ENCODE measurements at places on chromosomes 5 and 9.

DNA sequence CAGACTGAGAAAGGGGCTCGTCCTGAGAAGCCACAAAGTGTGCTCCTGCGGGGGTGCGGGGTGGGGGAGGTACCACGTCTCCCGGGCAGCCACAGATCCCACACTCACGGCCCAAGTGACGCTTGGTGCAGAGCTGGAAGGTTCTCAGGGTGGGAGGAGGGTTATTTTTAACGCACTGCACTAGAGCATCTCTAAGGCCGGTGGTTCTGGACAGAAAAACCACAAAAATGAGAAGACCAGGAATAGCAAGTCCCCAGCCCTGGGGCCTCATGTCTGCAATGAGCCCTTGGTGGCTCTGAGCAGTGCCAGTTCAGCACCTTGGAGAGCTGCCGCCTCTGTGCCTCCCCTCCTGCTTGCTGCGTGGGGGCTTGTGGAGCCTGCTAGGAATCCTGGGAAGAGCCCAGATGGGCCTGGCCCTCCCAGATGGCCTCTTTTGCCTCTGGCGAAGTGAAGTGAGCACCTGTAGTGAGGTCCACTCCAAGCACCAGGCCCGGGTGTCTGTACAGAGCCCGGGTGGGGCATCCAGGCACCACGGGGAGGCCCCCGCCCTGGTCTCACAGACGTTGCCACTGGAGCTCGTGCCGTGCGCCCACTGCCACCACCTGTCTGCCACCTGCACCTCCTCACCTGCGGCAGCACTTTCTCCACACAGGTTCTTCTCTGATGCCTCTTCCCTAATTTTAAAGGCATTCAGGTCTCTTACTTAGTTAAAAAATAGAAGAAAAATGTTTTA lies 48.9 kb upstream of the CACNA1B start:
- no peak for DNase-seq

DNA sequence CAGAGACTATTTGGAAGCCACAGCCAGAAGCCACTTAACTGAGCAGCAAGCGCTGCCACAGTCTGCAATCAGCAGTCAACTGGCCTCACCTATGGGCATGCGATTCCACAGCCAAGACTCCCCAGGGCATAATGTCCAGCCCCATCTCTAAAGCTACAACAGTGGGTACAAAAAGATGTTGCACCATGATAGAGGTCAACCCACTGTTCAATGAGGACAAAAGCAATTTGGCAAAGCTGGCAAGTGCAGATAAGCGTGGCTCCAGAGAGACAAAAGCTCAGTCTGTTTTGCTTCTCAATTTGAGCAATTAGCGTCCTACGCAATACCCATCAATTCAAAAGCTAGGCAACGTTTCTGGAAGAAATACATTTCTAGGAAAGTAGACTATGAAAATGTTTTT lies 3.2 kb downstream of the TAS2R1 start:
- no peak for DNase-seq

- peak; percentile 72 for DNase-seq
Observed at GRCh38 chr5:178385496-178385890, 152.9 kb upstream of the PHYKPL start.

DNA sequence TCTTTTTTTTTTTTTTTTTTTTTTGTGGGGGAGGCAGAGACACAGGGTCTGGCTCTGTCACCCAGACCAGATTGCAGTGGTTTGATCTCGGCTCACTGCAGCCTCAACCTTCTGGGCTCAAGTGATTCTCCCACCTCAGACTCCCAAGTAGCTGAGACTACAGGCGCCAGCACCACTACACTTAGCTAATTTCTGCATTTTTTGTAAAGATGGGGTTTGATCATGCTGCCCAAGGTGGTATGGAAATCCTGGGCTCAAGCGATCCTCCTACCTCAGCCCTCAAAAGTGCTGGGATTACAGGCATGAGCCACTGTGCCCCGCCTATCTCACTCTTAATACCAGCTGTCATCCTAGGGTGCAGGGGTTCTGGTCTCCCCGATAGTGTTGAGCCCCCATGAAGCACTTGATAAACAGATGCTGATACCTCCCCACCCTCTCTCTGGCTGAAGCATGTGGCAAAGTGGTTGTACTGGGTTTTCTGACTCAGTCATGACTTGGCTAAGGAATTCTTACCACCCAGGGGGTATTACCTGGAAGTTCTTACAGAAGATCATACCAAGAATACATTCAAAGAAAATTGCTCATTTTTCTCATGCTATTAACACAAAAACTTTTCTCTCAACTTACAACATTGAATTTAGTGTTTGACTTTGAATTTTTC lies 110.2 kb upstream of the DAPK1 start:
- DNase-seq = no peak

DNA sequence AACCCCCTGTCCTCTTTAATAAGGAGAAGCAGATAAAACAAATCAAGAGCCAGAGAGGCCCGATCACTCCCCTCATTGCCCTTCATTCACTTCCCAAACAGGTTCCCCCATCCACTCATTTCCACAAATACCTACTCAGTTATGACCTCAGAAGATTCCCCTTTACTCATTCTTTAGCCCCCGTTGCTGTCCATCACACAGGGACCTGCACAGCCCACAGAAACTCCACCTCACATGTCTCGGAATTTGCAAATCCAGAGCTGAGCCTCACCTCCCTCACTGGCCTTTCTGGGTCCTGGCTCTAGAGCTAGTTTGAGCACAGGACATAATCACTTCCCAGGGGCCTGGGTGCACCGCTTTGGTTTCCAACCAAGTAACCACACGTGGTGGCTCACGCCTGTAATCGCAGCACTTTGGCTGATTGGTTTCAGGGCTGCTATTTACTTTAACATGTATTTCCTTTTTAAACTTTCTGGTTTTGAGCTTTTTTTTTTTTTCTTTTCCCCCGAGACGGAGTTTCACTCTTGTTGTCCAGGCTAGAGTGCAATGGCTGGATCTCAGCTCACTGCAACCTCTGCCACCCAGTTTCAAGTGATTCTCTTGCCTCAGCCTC lies 17.8 kb downstream of the ATP6V0E1 start:
- no peak for DNase-seq

- no peak for DNase-seq
Observed at GRCh38 chr5:97297063-97297703, 114.1 kb upstream of the RIOK2 start.

GRCh38 chr9:36396985-36397384 lies 3.1 kb downstream of the RNF38 start:
- peak; percentile 17 for DNase-seq

- DNase-seq = no peak
Observed at GRCh38 chr5:167463939-167464338, 827.5 kb upstream of the WWC1 start.

- no peak for DNase-seq
Observed at GRCh38 chr5:33509036-33509435, 68.3 kb downstream of the TARS1 start.

DNA sequence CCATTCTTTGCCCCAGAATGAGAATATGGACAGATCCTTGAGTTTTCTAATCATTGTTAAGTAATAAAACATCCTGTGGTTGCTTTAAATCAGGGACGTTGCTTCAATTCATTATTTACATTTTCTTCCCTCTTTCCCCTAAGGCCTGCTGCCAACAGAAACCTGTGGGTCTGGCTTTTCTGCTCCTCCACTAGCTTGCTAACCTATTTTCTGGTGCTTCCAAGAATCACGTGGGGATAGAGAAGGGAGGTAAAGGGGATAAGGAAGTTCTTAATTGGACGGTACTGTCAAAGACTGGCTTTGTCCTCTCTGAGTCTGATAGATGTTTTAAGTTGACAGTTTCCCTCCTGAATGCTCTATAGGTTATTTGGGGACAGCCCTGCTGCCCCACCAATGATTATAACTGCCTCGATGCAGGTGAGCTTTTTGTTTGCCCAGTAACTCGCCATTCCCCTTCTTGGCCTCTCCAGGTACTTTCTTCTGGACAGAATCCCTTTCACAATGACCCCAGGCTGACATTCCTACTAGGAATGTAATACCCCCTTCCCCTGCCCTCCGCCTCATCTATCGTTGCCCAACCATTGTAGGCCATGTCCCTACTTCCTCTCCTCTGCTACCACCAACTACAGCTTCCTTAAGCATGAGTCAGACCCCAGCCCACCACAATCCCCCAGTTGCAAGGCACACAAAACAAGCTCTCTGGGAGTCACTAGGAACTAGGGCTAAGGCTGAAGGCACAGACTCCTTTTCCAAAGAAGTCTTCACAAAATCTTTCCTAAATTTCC lies 19.9 kb upstream of the CPEB4 start:
- peak; percentile 72 for DNase-seq

GRCh38 chr5:65800775-65801174 lies 78.8 kb downstream of the NLN start:
- no peak for DNase-seq

DNA sequence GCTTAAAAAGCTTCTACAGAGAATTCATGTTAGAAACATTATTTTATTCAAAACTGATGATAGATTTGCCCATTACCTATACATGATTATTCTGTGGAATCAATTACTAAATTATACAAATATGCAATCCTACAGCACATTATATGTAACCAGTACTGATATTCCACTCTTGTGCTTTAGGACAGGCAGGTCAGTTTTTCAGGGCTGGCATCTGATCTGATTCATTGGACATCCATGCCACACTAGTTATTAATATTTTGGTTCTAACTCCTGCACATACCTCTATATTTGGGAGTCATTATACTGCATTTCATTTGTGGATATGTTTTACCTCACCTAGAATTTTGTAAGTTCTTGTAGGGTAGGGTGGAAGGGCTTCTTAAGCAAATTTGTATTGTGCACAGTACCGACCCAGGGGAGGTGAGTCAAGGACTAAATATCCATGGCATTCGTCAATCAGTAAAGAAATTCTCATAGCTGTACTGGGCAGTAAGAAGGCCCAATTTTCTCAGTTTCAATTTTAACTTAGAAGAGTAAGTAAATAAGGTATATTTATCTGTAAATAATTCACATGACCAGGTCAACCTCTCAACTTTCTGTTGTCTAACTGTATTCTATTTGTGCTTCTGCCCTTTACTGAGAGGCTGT lies 33.5 kb downstream of the ELOVL7 start:
- no peak for DNase-seq

DNA sequence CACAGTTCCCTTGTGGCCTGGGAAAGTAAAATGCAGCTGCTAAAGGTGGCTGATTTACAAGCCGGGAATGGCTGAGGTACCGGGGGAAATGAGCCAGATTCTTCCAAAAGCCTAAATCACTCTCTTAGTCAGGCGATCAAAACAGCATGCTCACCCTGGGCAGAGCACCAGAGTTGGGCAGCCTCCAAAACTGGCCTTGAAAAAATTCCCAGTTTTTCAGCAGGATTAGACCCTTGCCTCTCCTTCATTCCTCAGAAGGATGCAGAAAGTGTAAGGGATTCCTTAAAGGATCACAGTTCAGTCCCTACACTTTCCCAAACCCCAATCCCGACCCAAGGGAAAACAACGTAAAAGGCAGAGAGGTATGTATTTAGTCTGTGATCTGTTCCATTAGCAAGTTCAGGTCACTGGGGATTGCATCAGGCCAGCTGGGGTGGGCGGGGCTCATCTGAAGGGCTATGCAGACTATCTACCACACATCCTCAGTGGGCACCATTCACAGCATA lies 16.9 kb downstream of the TMEM174 start:
- no peak for DNase-seq

GRCh38 chr9:135515083-135515951 lies 5.9 kb upstream of the LCN1 start:
- no peak for DNase-seq

DNA sequence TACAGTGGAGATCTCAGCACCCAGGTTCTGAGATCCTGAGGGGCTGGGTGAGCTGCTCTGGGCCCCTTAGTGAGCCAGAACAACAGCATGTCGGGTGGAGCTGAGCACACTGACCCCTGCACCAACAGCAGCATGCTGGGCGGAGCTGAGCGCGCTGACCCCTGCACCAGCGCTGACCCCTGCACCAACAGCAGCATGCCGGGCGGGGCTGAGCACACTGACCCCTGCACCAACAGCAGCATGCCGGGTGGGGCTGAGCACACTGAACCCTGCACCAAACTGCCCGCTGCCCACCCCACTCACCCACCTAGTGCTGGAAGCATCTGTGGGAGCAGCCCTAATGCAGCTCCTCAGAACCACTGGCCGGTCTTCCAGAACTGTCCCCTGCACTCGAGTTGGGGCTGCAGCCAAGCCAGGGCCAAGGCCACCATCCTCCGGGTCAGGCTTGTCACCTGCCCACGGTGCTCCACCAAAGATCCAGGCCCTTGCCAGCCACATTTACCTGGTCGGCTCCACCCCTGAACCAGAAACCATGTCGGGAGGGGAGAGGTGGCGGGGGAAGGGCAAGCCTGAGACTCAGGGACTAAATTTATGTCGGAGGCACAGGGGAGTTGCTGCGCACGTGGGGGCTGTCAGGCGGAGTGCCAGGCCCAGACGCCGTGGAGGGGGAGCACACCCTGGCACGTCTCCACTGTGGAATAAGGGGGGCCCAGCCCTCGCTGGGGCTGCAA lies 80.3 kb downstream of the ADAMTS2 start:
- no peak for DNase-seq

GRCh38 chr9:120711841-120712538 lies 2.3 kb downstream of the MEGF9 start:
- no peak for DNase-seq

DNA sequence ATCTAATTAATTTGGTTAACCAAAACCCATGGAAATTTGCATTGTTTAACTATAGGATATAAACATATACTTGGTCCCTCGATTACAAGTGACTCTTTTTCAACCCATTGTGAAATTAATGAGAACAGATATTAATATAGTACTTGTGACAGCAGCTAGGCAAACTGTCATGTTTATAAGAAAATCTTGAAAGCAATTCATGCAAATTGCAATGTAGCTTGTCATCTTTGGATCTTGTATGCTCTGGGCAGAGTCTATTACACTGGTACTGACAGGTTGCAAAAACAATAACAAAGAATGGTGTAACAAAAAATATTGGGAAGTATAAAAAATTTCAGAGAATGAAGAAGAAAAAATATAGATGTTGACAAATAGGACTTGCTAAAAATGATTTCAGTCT lies 941.0 kb downstream of the DNAH5 start:
- no peak for DNase-seq

DNA sequence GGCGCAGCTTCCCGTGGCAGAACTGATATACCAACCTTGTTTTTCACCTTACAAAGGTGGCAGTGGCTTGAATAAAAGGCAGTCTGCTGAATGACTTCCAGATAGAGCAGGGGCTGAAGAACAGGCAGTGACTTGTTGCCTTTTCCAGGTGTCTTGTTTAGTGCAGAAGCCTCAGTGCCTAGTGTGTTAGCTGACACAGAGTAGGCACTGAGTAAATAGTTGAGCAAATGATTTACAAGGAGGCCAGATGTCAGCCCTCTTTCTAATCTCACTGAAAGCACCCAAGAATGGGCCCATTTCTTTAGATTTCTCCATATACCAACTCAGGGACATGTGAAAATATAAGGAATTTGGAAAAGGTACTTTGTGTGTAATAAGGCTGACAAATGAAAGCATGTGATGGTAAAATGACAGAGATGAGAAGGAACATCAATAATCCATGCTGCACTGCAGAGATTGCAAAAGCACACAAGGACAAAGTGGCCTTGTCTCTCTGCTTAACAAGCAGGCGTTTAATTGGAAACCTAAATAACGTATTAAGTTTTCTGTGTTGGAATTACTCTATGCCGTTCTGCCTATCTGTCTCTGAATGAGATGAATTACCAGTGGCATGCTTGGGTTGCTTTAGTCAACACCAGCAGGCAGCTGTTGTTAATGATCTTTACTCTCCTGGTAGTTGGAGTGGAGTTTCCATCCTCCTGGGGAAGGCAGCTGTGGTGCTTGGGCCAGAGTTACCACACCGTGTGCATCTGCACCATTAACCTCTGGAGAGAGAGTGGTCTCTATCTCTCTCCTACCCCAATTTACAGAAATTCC lies 360.1 kb upstream of the C9orf72 start:
- no peak for DNase-seq

All from HL-60 (cell line).